ENCODE measurements at places on chromosomes 7 and 10.

DNA sequence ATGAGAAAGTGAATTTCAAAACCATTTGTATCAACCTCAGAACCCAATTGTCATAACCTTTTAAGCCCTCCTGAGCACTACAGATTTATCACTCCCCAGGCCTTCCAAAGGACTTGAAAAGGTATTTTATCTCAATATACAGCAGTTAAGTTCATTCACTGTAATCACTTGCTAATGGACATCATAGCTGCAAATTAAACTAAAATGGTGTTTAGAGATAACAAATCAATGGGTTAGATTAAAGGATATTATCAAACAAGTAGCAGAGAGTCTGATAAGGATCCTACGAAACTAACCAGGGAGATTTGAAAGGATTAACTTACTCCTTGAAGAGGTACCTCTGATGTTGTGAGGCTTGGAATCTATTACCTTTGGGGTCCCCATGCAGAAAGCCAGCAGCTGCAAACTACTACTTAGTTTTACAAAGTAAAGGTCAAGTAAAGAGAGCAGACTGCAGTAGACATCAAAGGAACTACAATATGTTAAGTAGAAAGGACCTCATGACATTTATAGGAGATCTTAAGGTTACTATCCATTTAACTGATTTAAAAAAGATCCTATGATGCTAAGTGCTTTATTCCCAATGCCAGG is 359.4 kb downstream of the SORCS1 start:
- no peak for DNase-seq

- no peak for DNase-seq
Measured at GRCh38 chr7:157279741-157280215, 57.0 kb upstream of the DNAJB6 start.

DNA sequence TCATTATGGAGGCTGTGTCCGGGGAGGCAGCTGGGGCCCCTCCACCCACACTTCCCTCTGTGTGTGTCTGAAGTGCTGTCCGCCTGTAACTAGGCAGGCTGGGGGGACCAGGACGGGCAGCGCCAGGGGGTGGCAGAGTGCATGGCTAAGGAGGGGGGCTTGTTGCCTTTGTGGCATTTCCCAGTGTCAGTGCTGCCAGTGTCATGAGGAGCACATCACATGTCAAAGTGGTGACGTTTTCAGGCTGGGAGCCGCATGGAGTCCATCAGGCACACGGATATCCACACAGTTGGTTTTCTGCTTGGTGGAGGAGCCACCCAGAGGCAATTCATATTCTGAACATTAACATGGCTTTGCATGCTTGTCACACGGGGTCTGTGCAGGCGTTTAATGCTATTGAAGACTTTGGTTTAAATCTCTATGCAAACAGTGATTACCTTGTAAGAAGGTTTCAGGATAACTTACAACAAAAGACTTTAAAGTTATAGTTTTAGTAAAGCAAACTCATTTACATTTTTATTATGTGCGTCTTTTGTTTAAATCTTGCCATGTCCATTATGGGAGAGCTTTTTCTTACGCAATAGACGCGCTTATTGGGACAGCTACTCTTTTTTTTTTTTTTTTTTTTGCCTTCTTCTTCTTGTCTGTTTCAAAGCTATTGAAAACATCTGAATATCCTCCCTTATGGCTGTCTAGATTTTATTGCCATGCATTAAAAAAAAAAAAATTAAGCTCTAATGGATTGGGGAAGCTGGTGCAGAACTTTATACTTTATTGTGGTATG is 52.9 kb downstream of the C10orf67 start:
- DNase-seq: no peak

DNA sequence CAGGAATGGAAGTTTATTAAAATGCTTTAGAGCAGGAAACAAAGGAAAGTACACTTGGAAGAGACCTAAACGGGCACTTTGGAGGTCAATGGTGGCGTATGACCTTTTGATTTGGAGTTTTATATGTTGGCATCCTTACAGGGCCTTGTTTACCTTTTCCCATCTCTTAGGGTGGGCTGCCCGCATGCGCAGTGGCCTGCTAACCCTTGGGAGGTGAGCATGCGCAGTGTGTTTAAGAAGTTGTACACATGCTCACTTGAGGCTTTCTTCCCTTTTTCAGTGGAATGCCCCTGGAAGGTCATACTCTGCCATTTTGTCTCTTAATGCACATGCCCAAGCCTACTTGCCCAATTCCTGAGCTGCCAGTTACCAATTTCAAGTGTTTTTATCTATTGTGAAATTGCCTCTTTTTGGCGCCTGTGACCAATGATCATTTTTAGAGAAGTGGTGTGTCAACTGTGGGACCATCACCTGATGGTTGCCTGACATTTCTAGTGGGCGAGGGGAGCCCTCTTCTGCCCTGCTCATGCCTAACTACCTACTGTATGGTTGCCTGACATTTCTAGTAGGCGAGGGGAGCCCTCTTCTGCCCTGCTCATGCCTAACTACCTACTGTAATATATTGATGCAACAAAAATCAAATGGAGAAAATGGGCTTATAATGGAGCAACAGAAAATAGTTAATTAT is 138.0 kb downstream of the PPP1R9A start:
- peak; percentile 37 for DNase-seq

GRCh38 chr10:71679425-71679824 is 40.2 kb downstream of the C10orf105 start:
- DNase-seq: no peak

DNA sequence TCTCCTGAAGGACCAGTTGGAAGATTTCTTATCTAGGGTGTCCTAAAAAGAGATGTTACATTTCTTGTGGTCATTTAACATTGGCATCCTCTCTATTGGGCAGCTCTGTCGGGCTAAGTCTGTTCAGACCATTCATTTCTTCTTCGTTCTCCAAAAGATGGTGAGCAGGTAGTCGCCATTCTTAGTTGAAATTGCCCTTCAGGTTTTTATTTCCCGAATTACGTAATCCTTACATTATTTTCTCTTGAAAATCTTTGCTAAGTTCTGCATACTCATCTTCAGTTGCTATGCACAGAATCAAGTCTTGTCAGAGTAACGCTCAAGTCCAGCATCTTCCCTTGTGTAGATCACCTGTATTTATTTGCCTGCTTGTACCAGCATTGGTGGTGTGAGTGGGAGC is 53.6 kb downstream of the DAGLB start:
- DNase-seq: no peak

DNA sequence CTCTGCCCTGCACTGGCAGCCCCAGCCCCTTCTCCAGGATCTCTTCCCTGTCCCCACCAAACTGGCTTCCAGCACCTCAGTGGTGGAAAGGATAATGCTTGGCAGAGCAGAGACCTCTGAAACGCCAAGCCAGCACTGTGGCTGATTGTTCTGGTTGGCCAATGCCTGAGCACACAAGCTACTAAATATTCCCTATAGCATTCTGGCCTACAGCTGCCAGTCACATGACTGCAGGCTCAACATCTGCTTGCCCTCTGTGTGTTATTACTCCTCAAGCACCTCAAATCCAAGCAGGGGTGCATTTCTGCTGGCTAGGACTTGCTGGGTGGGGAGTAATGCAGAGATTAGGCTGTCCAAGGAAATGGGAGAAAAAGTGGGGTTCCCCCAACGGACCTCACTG is 6.1 kb downstream of the TBATA start:
- no peak for DNase-seq

DNA sequence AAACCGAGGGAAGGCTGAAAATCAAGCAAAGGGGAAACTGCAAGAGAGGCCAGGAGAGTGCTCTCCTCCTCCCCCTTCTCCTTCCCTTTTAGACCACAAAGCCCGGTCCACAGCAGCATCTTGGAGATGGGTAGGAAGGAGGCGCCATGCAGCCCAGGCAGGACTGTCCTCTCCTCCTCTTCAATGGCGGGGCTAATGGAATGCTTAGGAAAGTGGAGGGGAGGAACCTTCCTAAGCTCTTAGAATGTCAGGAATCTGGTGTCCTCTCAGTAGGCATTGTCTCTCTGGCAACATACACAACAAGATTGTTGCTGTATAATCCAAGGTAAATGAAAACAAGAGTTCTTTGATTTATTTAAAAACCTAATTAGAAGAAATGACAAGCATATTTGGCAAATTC is 185.1 kb downstream of the DGKI start:
- DNase-seq: no peak

- DNase-seq: no peak
Measured at GRCh38 chr7:120926943-120927346, 23.6 kb upstream of the ING3 start.

DNA sequence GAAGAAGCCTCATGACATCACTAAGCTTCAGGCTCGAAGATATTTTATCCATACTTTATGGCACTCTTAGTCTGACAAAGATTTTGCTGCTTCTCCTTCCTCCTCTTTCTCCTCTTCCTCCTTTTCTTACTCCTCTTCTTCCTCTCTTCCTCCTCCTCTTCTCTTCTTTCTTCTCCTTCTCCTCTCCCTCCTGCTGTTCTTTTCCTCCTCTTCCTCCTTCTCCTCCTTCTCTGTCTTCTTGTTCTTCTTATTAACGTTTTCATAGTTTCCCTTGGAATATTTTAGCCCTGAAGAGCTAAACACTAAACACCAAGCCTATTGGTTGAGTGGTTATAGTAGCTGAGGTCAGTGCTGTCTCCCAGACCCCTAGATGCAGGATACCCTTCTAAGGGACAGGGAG is 137.7 kb downstream of the CREB5 start:
- no peak for DNase-seq

DNA sequence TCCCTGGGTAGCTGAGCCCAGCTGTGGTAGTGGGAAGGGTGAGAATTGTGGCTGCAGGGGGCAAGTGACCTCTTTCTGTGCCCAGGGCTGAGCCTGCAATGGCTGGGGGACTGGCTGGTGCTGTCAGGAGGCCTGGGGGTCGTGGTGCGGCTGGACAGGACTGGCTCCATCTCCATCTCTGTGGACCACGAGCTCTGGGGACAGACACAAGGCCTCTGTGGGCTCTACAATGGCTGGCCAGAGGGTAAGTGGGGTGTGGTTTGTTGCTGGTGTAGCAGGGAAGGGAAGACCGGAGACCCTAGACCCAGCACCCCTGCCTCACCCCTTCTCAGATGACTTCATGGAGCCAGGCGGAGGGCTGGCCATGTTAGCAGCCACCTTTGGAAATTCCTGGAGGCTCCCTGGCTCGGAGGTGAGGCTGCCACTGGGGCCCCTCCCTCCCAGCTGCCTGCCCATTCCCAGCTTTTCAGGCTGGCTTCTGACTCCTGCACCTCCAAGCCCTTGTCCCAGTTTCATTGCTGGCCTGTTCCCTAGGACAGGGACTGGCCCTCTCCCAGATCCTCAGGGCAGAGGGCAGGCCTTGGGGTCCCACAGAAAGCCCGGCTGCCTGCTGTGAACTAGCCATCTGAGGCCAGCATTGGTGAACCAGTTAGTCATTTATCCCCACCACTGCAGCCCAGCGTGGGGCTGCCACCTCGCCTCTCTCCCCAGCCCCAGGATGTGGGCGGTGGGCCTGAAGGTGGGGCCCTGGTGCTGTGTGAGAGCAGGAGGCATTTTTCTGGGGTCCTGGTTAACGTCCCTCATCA is 5.5 kb upstream of the ZNF467 start:
- DNase-seq: no peak

- no peak for DNase-seq
Measured at GRCh38 chr10:23362879-23363792, 18.5 kb upstream of the C10orf67 start.

- DNase-seq: no peak
Measured at GRCh38 chr7:82028097-82028496, 258.2 kb upstream of the HGF start.

DNA sequence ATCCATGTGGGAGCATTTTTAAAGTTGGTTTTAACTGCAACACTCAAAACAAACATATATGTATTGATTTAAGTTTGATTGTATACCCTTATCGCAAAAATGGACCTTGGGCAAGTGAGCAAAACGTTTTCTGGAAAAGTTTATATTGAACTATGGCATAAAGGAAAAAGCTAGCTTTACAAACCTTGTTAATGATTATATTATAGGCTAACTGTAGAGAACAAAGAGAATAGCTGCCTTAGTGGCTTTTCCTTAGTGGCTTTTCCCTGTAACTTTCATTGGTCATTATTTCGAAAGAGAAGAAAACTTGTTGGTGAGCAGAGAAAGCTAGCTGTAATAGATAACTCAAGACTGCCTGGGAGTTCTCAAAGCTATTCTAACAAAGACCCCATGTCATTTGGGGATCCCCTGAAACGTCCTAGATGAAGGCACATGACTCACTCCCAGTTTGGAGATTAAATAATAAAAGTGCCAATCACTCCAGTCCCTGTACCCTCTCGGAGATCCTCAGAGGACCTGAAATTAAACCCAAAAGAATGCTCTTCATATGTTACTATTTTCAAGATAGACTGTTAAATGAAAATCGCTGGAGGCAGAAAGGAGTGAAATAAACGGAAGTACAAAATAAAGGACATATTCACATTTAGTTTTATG is 92.1 kb downstream of the SRI start:
- DNase-seq: no peak

DNA sequence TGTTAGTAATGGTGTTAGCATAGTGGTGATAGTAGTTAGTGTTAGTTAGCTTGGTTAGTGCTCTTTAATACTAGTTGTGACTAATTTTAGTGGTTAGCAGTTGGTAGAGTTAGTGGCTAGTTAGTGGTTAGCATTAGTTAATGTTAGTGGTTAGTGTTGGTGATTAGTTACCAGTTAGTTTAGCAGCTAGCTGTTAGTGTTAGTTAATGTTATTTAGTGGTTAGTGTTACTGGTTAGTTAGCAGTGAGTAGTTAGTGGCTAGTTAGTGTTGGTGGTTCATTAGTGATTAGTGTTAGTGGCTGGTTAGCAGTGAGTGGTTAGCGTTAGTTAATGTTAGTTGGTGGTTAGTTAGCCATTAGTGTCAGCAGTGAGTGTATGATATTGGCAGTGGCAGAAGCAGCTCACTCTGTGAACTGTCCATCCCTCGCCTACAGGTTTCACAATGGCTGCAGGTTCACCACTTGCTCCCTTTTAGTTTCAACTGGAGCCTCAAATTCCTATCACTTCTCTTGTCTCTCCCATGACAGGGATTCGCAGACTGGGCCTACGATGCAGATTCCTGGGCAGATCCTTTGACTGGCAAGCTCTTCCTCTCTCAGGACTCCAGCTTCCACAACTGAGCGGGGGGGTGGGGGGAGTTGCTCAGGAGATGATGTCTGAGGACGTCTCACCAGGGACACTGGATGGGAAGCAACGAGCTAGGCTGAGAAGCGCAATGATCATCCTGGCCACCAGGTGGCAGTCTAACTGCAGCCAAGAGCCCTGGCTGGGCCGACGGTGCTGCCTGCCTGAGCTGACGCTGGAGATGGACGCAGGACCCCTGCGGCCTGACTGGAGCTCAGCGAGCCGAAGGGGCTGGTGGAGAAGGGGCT is 19.5 kb downstream of the GHRHR start:
- peak; percentile 95 for DNase-seq

- no peak for DNase-seq
Measured at GRCh38 chr10:112880633-112881530, 69.2 kb upstream of the TCF7L2 start.

DNA sequence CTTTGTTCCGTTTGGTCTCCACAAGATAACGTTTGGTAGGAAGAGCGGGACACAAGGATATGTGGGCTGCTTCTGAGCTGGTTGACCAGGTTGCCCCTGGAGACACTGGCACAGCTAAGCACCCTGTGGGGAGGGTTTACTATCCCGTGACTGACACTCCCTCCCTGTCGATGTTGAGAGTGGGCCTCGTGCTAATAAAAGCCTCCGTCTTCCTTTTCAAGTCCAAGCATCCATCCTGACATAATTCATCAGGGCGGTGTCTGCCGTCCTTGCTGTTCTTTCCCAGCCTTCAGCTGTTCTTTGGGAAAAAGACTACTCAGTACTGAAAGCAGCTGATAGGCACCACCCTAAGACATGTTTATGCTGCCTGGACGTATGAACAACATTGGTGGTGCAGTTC is 49.6 kb downstream of the SHH start:
- no peak for DNase-seq

GRCh38 chr10:125010362-125010761 is 68.4 kb downstream of the ZRANB1 start:
- DNase-seq: no peak
